ENCODE measurements at places on chromosomes 7 and 10. TPM values are rescaled to one million over a fixed set of nuclear protein-coding genes. Genes with fewer than 3 reads are reported as not detected.

DNA sequence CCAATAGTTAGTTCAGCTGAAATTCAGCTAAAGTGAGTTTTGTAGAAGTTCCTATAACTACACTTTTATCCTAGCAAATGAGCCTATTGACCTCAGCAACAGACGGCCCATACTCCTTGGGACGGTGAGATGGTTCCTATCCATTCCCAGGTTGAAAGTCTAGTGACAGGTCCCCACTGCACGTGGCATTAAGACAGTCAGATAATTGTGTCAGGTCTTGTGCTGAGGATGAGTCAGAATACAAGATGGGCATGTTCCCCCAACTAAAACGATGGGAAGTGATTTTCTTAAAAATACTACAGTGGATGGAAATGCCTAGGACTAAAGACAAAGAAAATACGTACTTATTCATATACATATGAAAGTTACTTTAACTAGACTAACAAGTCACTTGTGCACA is 2.1 kb downstream of the CAV1 start:
- H3K36me3 ChIP-seq = no peaks in the 10 kb centered on the region
- peaks cover 77% of the 10 kb centered on the region for H3K27me3 ChIP-seq
- no peak overlapping the region for H3K27ac ChIP-seq

The LMOD2 gene
- not detected for total RNA-seq

DNA sequence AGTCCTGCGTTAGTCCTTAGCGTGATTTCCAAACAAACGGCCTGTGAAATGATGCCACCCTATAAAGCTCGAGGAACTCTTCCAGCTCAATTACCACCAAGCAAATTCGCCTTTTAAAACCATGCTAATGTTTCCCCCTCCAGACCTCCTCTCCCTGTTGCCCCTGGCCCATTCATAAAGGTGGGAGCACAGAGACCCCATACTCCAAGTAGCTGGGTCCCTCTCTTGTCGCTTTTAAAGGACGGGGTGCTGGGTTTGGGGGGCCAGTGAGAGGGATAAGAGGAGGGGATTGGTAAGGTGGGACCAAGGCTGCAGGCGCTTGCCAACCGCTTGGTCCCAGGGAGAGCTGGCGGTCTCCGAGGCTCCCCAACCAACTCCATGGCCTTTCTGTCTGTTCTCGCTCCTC is 1.2 kb downstream of the HMX2 start:
- H3K4me3 ChIP-seq = peak overlapping the region; percentile 28
- peaks cover 61% of the 10 kb centered on the region for H3K4me1 ChIP-seq
- H3K36me3 ChIP-seq = peaks cover 2% of the 10 kb centered on the region
- peaks cover 66% of the 10 kb centered on the region for H3K27me3 ChIP-seq
- DNase-seq = no peak

- H3K27me3 ChIP-seq = no peaks in the 10 kb centered on the region
- H3K27ac ChIP-seq = no peak overlapping the region
- peaks cover 32% of the 10 kb centered on the region for H3K4me1 ChIP-seq
- no peak for DNase-seq
- peak overlapping the region; percentile 11 for H3K4me3 ChIP-seq
These were observed 1.4 kb upstream of the DNAJB12 start for GRCh38 chr10:72356115-72356514.

GRCh38 chr7:5143106-5143505 is 46.9 kb upstream of the WIPI2 start:
- peaks cover 25% of the 10 kb centered on the region for H3K4me1 ChIP-seq
- H3K27ac ChIP-seq = peak overlapping the region; percentile 78
- H3K27me3 ChIP-seq = peaks cover 2% of the 10 kb centered on the region
- DNase-seq = peak; percentile 45

GRCh38 chr7:147971606-147972110 is 618.9 kb upstream of the C7orf33 start:
- no peak overlapping the region for H3K4me3 ChIP-seq
- DNase-seq = no peak
- H3K4me1 ChIP-seq = no peaks in the 10 kb centered on the region
- H3K36me3 ChIP-seq = no peaks in the 10 kb centered on the region
